Stimulated activated CD4-positive, alpha-beta T cell treated with anti-CD3 and anti-CD28 coated beads, Interleukin-2, amount 100 ng/mL, for 24 hours (primary cell): ENCODE measurements at places on chromosomes 3 and 15.

DNA sequence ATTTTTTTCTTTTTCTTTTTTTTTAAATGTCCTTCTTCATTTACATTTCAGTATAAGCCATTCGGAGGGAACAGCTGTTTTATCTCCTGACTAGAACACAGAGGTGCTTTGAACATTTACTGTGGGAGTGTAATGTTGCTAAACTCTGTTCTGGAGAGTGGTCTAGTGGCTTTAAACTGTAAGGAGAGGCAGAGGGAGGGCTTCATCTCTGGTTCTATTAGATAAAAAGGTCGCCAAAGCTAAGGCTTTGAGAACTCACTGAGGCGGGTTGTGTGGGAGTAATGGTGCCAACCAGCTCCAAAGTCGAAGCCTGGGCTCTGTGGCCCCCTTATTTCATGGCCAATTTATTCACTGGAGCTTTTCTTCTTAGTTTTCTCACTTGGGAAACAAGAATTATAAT, 133.2 kb downstream of the ANXA2 start:
- DNase-seq, result no peak

GRCh38 chr3:140655678-140656077, 22.2 kb upstream of the TRIM42 start:
- no peak for DNase-seq

GRCh38 chr3:55567121-55567520, 80.0 kb upstream of the WNT5A start:
- no peak for DNase-seq

- DNase-seq, result no peak
Observed at GRCh38 chr15:87849181-87849580, 407.4 kb downstream of the NTRK3 start.

DNA sequence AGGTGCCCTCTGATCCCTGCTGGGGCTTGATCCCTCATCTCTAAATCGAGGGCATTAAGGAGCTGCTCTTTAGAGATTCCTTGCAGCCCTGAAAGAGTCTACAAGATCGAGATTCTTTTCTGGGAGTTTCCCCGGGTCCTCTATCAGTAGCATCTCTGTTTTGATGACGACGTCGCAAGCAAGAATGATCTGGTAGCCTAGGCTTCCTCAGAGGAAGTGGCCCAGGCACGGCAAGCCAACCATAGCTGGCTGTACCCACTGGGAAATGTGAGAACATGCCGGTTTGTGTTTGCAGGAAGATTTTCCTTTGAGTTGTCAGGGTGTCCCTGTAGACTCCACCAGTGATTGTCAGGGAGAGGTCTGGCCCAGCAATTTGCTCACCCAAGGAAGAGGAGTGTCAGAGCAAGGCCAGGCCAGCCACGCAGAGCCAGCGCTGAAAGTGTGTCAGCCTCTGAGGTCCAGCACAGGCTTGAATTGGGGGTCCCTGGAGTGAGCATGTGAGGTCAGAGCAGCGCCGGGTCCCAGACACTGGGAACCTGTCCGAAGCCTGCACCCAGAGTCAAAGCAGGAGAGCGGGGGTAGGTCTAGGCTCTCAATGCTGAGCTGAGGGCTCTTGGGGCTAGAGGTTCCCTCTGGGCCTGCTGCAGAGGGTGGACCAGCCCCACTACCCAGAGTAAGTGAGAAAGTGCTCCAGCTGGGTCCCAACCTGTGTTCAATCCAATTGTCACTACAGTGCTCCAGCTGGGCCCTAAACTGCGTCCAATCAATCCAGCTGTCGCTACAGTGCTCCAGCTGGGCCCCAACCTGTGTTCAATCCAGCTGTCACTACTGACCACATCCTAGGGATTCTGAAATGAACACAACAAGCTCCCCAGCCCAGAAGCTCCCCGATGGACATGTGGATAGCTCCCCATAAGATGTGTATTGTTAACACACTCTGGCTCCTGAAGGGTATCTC, 95.7 kb downstream of the CHDH start:
- DNase-seq, result no peak

DNA sequence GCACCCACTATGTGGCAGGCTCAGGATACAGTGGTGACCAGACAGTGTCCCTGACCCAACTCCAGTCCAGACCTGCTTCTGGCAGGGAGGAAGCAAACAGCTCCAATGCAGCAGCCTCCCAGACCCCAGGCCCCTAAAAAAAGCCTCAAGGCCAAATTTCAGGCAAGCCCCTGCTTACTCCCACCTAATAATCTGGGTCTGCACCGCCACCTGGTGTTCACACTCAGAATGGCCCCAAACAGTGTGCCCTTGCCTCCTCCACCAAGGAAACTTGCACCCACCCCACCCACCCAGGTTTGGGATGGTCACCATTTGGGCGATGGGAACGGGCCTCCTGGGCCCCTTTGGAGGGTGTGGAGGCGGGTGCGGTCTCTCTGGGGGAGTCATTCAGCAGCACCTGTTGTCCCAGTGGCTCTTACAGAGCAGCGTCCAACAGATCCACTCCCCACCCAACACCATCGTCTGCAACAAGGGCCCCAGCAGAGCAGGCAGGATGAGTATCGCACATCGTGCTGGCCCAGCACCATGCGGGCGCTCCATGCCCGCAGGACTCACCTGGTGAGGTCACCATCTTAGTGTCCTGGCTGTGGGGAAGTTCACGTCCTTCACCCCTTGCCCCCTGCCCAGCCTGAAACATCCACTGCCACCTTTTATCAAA, 17.3 kb downstream of the C3orf18 start:
- peak; percentile 82 for DNase-seq

DNA sequence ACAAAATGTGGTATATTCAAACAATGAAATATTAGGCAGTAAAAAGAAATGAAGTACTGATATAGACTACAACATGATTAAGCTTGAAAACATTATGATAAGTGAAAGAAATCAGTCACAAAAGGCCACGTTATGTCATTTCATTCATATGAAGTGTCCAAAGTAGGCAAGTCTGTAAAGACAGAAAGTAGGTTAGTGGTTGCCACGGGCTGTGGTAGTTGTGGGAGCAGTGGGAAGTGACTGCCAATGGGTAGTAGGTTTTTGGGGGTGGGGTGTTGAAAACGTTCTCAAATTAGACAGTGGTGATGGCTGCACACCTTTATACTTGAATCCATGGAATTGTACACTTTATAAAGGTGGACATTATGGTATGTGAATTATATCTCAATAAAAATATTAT, 12.1 kb downstream of the GALNT15 start:
- no peak for DNase-seq

DNA sequence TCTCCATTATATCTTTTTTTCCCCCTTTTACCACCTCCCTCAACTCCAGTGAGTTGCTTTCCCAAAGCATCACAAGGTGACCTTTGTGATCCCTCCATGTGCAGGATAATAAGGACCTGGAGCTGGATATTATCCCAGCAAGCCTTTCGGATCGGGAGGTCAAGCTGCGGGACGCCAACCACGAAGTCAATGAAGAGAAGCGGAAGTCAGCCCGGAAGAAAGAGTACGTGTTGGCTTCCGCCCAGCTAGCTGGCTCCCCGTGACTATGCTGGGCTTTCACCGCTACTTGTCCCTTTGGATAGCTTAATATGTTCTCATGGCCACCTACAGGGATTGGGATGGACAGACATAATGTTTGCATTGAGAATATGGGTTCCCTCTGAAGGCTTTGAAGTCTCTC, 273.7 kb upstream of the UMPS start:
- no peak for DNase-seq

- DNase-seq, result no peak
Observed at GRCh38 chr3:121508389-121508788, 37.4 kb downstream of the POLQ start.
